Thyroid gland (tissue), 4 donors: ENCODE measurements at places on chromosomes 1 and 21. TPM values are rescaled to one million over a fixed set of nuclear protein-coding genes. Genes with fewer than 3 reads are reported as not detected.
A peak's percentile ranks its signal among the peaks of the same experiment; 100 is the strongest.

DNA sequence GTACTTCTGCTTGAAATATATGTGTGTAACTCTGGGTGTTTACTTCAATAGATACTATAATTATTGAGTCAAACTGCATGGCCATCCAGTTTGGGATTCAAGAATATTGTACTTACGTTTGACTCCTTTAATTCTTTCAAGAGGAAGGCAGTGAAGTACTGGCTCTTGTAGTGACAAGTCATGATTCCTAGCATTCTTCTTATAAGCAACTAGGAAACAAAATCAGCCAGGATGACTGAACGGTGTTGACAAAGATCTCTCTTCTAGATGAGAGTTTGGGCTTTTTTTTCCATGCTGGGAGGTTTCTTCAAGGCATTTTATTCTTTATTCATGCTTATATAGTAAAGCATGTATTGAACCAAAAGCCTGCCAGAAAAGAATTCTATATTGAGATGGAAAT lies 58.3 kb downstream of the CLEC20A start:
- no peak overlapping the region for H3K4me3 ChIP-seq
- no peaks in the 10 kb centered on the region for H3K27me3 ChIP-seq
- peaks cover 9% of the 10 kb centered on the region for H3K36me3 ChIP-seq
- DNase-seq: no peak
- H3K4me1 ChIP-seq: peaks cover 8% of the 10 kb centered on the region
- H3K27ac ChIP-seq: no peak overlapping the region

GRCh38 chr21:42567214-42567555 lies 53.5 kb downstream of the SLC37A1 start:
- no peak for DNase-seq
- peaks cover 52% of the 10 kb centered on the region for H3K36me3 ChIP-seq
- no peak overlapping the region for H3K27ac ChIP-seq
- H3K27me3 ChIP-seq: no peaks in the 10 kb centered on the region
- H3K4me3 ChIP-seq: no peak overlapping the region
- peaks cover 5% of the 10 kb centered on the region for H3K4me1 ChIP-seq

- no peak overlapping the region for H3K4me3 ChIP-seq
- DNase-seq: no peak
- peaks cover 13% of the 10 kb centered on the region for H3K4me1 ChIP-seq
- H3K27ac ChIP-seq: no peak overlapping the region
- no peaks in the 10 kb centered on the region for H3K27me3 ChIP-seq
Observed at GRCh38 chr1:212430955-212431394, 1.7 kb upstream of the NENF start.

Gene OR2L3
- 0.13 TPM for total RNA-seq

- no peaks in the 10 kb centered on the region for H3K36me3 ChIP-seq
- no peak overlapping the region for H3K4me3 ChIP-seq
- no peak overlapping the region for H3K27ac ChIP-seq
- H3K27me3 ChIP-seq: no peaks in the 10 kb centered on the region
Observed at GRCh38 chr21:28334407-28334806, 658.3 kb downstream of the LTN1 start.

Gene ADAM30
- total RNA-seq: not detected

DNA sequence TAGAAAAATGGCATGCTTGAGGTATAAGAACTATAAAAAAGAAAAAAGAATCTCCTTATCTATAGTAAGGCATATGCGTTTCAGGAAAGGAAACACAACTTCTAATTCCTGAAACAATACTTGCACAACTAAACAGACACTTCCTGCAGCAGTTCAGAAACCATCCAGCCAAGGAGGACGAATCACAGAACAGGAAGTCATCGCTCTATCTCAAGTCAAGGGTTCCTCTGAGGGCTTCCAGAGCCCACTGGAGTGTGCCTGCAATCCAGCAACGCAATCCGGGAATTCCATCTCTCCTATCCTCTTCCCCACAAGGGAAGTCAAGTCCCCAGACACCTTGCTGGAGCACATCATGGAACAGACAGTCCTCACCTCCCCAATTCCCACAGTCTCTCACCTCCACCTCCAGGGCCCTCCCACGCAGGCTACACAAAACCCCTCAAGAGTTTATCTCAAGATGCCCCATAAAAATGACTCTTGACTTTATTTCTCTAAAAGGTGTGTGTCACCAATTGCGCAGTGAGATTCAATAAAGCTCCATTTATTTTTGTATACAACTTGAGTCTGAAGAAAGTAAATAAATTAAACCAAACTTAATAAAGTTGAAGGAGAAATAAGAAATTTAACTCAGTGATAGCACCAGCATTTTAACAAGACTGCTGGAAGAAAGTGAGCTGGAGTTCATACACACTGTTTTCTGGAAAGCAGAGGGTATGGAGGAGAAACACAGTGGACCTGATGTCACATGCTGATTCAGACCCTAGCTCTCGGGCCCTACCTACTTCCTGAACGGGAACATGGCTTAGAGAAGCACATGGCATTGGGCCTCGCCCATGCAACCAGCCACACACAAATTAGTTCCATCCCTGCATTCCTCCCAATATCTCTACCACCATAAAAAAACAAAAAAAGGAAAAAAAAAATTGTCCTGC lies 39.9 kb downstream of the SIPA1L2 start:
- peak overlapping the region; percentile 88 for H3K27ac ChIP-seq
- no peak for DNase-seq
- H3K4me3 ChIP-seq: no peak overlapping the region
- H3K4me1 ChIP-seq: peaks cover 23% of the 10 kb centered on the region
- H3K36me3 ChIP-seq: no peaks in the 10 kb centered on the region

DNA sequence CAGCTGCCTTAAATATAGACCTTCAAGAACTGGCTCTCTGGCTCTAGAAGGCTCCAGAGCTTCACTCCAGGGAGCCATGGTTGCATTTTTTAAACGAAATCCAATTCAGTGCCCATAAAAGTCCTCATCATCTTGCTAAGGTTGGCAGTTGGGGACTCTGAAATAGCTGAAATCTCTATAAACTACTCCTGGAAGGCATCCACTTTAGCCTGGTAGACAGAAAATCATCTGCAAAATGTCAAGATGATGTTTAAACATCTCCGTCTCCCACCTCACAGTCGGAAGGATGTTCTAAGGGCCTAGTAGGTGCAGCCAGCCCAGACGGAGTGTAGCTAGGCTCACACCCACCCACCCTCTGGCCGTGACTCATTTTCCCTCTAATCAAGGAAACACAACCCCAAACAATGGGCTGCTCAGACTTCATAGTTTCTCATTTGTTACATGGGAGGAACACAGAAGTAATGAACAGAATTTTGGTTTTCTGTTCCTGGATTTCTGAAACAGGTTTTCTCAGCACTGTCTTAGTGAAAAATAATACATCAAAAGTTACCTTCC lies 235.4 kb upstream of the KAZN start:
- H3K4me3 ChIP-seq: no peak overlapping the region
- no peaks in the 10 kb centered on the region for H3K36me3 ChIP-seq
- H3K4me1 ChIP-seq: peaks cover 8% of the 10 kb centered on the region
- DNase-seq: no peak
- H3K27me3 ChIP-seq: no peaks in the 10 kb centered on the region
- H3K27ac ChIP-seq: no peak overlapping the region

DNA sequence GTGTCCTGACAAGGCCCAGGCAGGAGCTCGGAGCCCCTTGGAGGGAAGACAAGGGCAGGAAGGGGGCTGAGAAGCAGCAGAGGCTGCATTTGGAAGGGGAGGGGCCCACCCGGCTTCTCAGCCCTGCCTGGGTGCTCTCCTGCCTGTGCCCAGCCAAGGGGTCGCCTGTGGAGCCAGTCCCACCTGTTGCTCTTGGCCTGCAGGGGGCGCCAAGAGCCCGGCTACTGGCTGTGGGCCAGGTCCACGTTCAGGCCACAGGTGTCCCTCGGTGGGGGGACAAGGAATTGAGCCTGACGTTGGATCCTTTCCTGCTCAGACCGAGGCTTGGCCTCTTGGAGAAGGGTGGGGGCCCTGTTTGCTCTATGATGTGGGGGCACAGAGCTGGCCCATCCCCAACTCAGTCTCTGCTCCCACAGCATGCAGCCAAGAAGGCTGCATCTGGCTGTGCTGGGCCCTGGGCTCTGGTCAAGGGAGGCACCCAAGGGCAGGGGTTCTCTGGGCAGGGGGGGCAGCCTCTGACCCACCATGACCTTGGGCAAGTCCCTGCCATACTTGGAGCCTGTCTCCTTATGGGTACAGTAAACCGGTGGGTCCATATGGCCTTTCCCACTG lies 10.9 kb downstream of the WNT4 start:
- H3K4me1 ChIP-seq: peaks cover 33% of the 10 kb centered on the region
- peak; percentile 66 for DNase-seq
- H3K4me3 ChIP-seq: no peak overlapping the region

Gene FMO3
- 1.4 TPM for total RNA-seq

Gene TFF2
- total RNA-seq: 2.5 TPM

- H3K27me3 ChIP-seq: no peaks in the 10 kb centered on the region
- no peak overlapping the region for H3K27ac ChIP-seq
- DNase-seq: no peak
- peaks cover 5% of the 10 kb centered on the region for H3K4me1 ChIP-seq
- no peaks in the 10 kb centered on the region for H3K36me3 ChIP-seq
Observed at GRCh38 chr21:30189773-30190172, 23.2 kb upstream of the CLDN17 start.
